Jurkat, Clone E6-1 (cell line): ENCODE measurements at places on chromosomes 12 and 14.

DNA sequence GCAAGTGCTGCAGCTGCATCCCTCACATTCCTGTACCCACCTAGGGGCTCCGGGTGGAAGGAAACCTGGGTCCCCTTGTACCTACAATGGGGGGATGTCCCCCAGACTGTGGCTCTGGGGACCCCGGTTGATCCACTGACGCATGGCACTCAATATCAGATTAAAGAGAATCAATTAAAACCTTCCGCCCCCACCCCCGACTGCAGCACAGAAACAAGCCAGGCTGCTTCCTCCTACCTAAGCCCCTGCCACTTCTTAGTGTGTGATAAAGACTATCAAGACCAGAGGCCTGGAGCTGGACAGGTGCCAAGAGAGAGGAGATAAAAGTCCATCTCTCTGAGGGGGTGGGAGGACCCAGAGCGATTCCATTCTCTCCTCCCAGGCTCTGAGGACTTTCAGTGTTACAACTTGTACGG is 28.2 kb upstream of the RPLP0 start:
- DNase-seq, result no peak

GRCh38 chr12:47231456-47231855 is 151.7 kb upstream of the AMIGO2 start:
- DNase-seq, result no peak

- DNase-seq, result no peak
These were observed 38.5 kb downstream of the C12orf75 start for GRCh38 chr12:105369014-105369413.

DNA sequence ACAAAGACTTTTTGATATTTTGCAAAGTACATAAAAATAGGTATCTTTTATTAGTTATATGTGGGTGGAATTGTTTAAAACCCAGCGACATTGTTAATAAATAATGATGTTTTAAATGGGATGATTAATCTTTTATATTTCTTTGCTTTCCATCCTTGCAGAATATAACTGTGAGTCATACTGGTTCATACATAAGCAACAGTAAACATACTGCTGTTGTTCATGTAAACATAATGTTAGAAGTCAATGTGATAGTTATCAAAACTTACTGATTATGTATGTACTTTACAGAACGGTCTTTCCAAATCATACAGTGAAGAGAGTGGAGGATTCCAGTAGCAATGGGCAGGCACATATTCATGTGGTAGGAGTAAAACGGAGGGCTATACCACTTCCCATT is 119.8 kb downstream of the ARID2 start:
- DNase-seq, result no peak

DNA sequence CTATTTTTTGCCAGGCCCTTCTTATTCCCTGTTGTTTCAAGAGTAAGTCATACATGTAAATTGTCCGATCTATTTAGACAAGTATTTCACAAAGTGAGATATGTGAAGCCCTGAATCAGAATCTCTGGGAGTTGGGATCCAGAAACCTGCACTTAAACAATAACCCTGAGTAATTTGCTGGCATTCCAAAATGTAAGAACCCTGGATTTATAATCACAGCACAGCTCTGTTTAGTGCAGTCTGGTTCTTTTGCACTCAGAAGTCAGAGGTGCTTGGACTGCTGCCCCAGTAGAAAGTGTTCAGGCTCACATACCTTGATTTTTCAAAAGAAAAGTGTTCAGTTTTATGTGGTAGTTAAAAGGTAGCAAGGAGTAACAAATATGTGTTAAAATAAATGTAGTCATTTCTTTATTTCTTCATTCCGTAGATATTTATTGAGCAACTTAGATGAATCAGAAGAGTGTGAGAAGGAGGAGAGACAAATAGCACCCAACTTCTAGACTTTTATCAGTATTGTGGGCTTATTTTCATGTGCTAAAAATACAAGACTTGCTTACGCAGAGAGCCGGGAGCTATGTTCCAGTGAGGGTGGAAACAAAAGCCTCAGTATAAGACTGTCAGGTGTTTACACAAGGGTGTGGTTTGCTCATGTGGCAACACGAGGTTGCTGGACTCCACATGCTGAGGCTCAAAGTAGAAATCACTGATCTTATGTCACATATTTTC is 70.1 kb downstream of the SYNE2 start:
- no peak for DNase-seq

- no peak for DNase-seq
These were observed 15.2 kb downstream of the RASSF3 start for GRCh38 chr12:64625243-64626077.

GRCh38 chr14:52790756-52791222 is 618 bp downstream of the GNPNAT1 start:
- no peak for DNase-seq

DNA sequence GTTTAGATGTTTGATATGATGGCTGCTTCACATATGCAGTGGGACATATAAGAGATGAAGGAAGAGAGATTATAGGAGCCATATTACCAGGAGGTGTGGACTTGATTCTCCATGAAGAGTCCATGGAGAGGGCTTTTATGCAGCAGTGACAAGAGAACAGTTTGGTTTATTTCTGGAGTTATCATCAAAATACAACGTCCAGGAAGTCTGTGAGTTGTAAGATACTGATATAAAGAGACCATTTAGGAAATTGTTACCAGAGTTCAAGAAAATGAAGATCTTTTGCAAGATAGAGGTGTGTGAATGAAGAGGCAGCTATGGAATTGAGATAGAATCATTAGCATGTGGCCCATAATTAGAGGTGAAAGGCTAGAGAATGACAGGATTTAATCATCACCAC is 431.7 kb downstream of the NPAS3 start:
- no peak for DNase-seq

- no peak for DNase-seq
These were observed 382.0 kb downstream of the GXYLT1 start for GRCh38 chr12:41762691-41763090.

DNA sequence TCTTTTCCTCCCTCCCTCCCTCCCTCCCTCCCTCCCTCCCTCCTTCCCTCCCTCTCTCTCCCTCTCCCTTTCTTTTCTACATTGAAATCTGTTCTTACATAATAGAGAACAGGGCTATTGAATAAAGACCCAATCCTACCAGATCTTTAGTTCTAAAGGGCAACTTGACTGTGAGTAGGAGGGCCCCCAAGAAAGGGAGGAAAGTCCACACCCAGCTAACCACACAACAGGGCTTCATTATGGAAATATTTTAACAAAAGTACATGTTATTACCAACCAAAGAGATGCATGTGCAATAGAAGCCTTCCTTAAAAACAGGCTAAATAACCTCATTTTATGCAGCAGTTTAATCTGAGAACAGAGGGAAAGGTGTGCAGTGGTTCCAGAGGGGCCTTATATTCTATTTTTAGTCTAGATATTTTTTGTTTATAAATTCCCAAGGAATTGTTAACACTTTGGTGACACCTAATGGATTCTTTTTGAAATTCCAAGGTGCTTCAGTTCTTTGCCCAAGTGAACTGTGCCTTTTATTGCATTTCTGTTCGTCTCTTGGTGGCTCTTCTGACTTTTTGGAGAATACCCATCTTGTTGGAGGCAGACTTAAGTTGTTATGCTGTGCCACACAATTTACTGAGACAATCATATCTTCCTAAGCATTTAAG is 63.0 kb downstream of the GNS start:
- no peak for DNase-seq

DNA sequence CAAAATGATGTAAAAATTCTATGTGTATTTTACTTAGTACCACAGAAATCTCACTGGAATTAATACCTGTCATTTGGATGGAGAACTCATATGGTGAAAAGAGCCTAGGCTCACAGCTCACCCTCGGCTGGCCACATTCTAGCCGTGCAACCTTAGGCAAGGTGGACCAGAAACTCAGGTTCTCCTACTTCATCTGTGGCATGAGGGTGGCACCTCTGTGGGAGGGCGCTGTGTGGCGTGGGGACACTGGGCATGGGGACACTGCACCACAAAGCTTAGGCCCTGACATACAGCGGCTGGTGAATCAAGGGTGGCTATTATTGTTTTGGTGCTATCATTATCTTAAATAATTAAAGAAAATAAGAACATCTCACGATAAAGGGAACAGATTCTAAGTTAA is 47.1 kb downstream of the EML1 start:
- no peak for DNase-seq

- peak; percentile 41 for DNase-seq
These were observed 10.6 kb upstream of the PYGL start for GRCh38 chr14:50954811-50955372.

- DNase-seq, result no peak
These were observed 22.7 kb upstream of the PRMT8 start for GRCh38 chr12:3468329-3468728.

- no peak for DNase-seq
These were observed 201.6 kb upstream of the TMEM260 start for GRCh38 chr14:56378046-56378445.

DNA sequence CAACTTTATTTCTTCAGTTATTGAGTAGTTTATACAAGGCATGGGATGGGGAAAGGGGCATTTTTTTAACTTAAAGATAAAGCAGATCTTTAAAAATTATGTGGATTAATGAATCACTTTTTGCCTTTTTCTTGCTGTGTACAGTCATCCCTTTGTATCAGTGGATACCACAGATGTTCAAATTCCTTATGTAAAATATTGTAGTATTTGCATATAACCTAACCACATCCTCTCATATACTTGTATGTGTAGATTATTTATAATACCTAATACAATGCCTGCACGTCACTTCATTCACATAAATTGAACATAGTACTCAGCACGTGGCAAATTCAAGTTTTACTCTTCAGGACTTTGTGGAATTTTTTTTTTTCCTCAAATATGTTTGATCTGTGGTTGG is 66.5 kb upstream of the MON2 start:
- no peak for DNase-seq

DNA sequence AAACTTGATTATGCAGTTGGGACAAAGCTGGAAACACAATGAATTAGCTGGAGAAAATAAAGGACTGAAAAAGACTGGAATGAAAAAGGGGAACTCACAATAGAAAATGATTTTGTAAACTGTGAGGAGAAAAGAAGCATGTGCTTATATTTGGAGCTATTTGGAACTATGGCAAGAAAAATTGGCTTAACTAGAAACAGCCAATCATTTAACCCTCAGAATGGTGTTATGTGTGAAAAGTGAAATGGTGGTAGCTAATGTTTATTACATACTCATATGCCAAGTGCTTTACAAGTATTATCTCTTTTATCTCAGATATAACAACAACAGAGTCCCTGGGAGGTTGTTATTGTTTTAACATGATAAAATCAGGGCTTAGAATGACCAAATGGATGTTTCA is 583.1 kb upstream of the SEL1L start:
- DNase-seq, result no peak

GRCh38 chr12:80509781-80510556 is 65.9 kb downstream of the PTPRQ start:
- no peak for DNase-seq

GRCh38 chr14:100004392-100004791 is 60.8 kb upstream of the EVL start:
- peak; percentile 23 for DNase-seq

GRCh38 chr14:104784846-104785707 is 10.5 kb downstream of the AKT1 start:
- DNase-seq, result no peak

GRCh38 chr12:128867466-128867865 is 14.2 kb downstream of the GLT1D1 start:
- no peak for DNase-seq

DNA sequence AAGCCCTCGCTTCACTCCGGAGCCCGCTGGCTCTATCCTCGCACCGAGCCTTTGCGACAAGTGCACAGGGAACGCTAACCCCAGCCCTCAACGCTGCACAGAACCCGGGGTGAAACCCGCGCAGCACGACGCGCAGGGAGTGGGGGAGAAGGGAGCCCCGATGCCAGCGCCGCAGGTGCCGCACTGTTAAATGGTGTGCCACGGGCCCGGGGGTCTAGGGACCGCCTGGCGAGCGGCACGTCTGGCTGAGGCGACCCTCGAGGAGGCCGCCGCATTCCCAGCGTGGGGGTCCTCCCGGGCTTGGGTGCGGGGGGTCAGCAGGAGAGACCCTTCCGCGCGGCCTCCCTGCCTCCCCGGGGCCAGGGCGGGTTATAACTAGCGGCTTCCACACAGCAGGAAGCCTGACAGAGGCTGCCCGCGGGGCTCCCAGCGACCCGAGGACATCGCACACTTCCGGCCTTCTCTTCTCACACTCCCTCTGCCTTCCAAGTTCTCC is 23.8 kb upstream of the LRTM2 start:
- DNase-seq, result no peak

- no peak for DNase-seq
These were observed 1.8 kb upstream of the RAB5B start for GRCh38 chr12:55972042-55972441.

- no peak for DNase-seq
These were observed 618 bp upstream of the PGAM5 start for GRCh38 chr12:132710043-132710404.

DNA sequence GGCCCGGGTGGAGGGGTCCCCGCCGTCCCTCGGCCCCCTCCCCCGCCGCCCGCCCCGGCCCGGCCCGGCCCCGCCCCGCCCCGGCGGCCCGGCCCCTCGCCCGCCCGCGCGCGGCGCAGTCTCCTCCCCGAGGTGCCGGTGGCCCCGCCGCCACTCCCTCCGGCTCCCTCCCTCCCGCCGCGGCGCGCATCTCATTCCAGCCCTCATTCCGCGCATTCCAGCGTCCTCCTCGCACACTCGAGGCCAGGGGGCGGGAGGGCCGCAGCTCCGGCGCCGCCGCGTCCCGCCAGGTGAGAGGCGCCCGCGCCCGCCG is at the start of gene TEAD4:
Gene TEAD4, plus strand, starts transcription at position 206 of the 313 bp plus-strand sequence.
- no peak for DNase-seq

DNA sequence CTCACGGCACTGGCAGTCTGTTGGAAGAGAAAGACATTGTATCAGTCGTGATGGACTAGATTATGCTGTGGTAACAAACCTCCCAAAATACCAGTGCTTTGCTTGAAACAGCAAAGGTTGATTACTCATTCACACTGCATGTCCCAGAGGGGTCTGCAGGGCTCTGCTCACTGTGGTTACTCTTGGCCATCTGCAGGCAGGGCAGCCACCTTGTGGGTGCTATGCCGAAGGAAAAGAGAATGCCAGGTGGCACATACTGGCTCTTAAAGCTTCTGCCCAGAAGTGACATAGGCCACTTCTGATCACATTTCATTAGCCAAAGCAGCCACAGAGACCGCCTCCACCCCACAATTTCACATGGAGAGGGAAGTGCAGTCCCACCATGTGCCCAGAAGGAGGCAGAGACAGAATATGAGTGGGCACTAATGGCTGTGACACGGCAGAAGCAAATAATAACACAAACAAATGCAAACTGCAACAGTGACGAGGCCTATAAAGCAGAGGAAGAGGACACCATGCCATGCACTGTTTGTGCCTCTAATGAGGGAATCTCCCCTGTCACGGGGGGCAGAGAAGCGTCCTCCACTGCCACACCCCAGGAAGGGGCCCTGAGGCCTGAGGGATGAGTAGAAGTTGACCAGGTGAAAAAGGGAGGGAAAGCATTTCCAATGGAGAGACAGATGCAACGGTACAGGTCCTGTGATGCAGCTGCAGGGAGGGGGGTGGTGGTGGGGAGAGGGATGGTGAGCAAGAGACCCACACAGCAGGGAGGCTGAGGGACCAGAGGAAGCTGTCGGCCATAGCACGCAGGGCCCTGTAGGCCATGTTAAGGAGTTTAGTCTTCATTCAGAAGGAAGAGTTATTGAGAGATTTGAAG is 51.7 kb upstream of the KICS2 start:
- DNase-seq, result peak; percentile 24
